ENCODE measurements at places on chromosomes 4 and X.

- DNase-seq, result no peak
These were observed 1.7 kb downstream of the SLC9B2 start for GRCh38 chr4:103074744-103075434.

DNA sequence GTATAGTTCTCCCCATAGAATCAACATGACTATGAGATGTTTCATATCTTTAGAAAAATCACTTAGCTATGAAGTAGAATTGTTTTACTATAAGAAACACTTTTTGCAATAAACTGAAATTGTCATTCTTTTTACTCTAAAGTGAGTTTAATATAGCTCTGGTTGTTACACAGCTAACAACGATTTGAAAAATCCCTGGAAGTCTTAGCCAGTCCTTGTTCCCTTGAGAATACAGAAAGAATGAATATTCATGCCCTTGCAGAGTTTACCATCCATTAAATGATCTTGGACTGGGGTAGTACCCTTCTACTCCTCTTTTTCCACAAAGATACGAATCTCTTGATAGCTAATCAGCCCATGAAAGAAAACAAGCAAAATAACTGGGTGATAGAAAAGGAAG, 141.8 kb downstream of the JADE1 start:
- no peak for DNase-seq

DNA sequence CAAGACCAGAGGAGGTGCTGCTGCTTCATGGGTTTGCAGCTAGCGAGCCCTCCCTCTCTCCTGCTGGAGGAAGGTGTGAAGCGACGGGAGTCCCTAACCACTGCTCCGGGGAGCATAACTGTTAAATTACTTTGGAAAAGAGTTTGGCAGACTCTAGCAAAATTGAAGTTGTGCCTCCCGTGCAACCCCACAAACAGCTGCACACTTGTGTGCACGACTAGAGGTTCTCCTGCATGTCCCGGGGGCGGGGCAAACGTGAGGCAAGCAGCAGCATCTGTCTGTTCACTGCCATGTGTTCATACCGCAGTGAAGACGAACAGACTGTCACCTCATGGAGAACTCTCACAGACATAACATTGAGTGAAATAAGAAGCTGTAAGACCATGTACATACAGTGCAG, 34.5 kb downstream of the TNIP2 start:
- DNase-seq, result no peak

- no peak for DNase-seq
These were observed 521.2 kb downstream of the ANKRD50 start for GRCh38 chr4:124191329-124191728.

DNA sequence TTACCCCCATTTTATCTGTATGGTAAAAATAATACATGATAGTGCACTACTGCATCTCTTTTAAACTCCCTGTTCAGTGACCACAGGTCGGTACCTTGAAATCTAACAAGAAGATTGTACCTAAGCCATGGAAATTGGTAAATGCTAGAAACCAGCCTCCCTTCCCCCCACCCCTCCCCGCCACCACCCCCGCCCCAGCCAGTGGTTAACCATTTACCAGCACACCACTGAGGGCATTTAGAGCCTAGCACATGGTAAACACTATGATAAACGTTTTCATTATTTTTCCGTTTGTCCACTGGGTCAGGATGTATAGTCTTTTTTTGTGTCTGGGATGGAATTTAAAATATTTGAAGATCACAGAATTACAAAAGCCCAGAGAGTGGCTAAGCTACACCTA, 703 bp upstream of the FTSJ1 start:
- no peak for DNase-seq

GRCh38 chr4:106284227-106284626, 31.8 kb downstream of the TBCK start:
- no peak for DNase-seq

DNA sequence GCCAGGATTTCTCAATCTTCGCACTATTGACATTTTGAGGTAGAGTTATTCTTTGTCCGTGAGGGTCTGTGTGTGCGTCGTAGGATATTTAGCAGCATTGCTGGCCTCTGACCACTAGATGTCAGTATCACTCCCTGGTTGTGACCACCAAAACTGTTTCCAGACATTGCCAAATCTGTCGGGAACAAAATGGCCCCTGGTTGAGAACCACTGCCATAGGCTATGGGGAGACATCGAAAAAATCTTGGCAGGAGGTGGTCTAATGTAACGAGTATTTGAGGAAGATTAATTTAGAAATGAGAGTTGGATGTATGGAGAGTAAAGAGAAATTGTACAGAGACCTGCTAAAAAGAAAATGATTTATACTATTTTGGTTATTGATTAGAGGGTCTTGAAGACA, 108.4 kb downstream of the DOCK11 start:
- DNase-seq, result peak; percentile 65

DNA sequence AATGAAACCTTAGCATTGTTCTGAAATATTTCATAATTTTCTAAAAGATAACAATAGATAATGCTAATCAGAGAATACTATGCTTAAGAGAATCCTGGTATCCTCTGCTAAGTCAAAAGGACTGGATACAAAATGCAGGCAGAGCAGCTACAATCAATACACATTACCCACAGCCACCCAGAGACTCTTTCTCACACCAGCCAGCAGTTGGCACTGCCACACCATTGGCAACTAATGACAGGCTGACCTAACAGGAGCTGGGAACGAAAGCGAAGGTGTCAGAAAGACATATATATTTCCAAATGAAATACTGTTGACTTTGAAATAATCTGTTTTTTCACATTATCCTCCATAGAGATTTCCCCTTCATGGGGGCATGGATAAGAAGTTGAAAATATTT, 122.6 kb upstream of the PLAC1 start:
- DNase-seq, result no peak

- no peak for DNase-seq
These were observed 131.0 kb downstream of the PDGFRA start for GRCh38 chr4:54359919-54360650.

GRCh38 chr4:19195696-19196095, 1056.0 kb upstream of the SLIT2 start:
- no peak for DNase-seq

- no peak for DNase-seq
These were observed 18.0 kb downstream of the CLNK start for GRCh38 chr4:10666616-10667015.

GRCh38 chr4:22299678-22300077, 216.2 kb downstream of the ADGRA3 start:
- no peak for DNase-seq

DNA sequence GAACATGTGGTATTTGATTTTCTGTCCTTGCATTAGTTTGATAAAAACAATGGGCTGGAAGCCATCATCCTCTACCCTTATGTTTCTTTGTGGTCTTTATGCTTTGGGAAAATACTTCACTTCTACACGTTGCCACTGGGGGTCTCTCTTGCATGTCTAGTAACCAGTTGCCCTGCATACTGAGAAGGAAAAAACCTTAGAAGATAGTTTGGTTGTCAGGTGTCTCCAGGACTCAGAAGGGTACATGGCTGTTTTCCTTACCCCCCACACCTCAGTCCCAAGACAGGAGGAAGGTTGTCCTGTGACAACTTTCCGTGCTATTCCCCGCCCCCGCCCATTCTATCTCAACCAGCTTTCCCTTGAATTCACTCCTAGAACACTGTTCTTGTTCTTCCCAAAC, 62.1 kb upstream of the LANCL3 start:
- DNase-seq, result no peak

Measured in muscle of back (tissue), 13 donors.